ENCODE measurements at places on chromosomes 12 and 14. TPM values are rescaled to one million over a fixed set of nuclear protein-coding genes. Genes with fewer than 3 reads are reported as not detected.

SLC5A8 gene
- not detected for total RNA-seq

DLGAP5 gene
- 28.7 TPM for total RNA-seq

KRT78 gene
- not detected for total RNA-seq

TMEM119 gene
- total RNA-seq: 0.47 TPM

RNASE7 gene
- not detected for total RNA-seq

PRB2 gene
- total RNA-seq: not detected

BIN2 gene
- 33.2 TPM for total RNA-seq
